ENCODE measurements at places on chromosomes 11 and 22. TPM values are rescaled to one million over a fixed set of nuclear protein-coding genes. Genes with fewer than 3 reads are reported as not detected.
A peak's percentile ranks its signal among the peaks of the same experiment; 100 is the strongest.

DNA sequence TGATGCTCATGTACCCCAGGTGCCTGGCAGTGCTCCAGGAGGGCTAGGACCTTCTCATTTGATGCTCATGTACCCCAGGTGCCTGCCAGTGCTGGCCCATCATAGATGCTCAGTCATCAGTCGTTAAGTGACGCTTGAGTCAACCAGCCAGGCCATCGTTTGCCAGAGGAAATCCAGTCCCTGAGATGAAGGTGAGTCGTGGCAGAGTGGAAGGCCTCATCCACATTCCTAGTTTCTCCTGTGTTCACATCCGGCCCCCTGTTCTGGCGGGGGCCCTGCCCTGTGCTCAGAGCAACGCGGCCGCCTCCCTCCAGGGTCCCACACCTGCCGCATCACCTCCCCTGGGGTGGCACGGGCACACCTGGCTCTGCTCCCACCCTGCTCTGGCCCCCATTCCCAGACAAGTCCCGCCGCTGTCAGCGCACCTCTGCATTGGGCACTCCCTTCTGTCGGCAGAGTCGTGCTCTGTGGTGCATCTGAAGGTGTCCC is 279.9 kb downstream of the BRD1 start:
- no peak for DNase-seq

- peak; percentile 91 for DNase-seq
Observed at GRCh38 chr11:12167061-12168000, 56.9 kb downstream of the MICAL2 start.

GRCh38 chr11:1822648-1823375 is 12.0 kb upstream of the SYT8 start:
- DNase-seq, result no peak

DNA sequence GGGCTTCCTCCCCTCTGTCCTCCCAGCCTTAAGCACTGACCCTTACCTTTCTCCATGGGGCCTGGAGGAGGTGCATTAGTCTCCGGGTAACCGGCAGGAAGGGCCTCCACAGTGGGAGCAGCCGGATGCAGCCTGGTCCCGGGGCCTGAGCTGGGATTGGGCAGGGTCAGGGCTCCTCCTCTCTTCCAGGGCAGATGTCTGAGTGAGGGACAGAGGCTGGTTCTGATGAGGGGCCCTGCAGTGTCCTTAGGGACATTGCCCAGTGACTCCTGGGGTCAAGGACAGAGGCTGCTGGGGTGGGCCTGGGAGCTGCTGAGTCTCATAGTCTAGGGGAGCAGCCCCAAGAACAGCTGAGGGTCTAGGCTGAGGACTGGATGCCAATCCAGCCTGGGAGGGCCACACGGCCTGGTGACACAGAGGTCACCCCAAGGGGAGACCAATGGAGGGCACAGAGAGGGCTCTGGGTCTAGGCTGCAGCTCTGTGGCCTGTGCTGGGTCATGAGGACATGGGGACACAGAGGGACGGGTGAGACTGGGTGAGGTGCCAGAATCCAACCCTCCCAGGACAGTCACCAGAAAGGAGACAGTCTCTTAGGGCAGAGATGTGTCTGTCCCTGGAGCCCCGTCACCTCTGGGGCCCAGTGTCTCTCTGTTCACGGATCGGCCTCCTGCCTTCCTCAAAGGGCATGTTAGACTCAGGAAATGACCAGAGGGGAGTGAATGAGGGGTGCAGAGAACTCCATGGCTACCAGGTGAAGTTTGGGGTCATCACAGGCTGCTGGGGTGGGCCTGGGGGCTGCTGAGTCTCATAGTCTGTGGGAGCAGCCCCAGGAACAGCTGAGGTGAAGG is 6.5 kb downstream of the IGLL5 start:
- DNase-seq, result peak; percentile 16

GRCh38 chr11:72808331-72808798 is 5.8 kb upstream of the ATG16L2 start:
- DNase-seq, result no peak

GRCh38 chr11:32055861-32056260 is 35.0 kb upstream of the RCN1 start:
- DNase-seq, result no peak

GRCh38 chr11:133224271-133224670 is 308.0 kb downstream of the OPCML start:
- DNase-seq, result no peak

DNA sequence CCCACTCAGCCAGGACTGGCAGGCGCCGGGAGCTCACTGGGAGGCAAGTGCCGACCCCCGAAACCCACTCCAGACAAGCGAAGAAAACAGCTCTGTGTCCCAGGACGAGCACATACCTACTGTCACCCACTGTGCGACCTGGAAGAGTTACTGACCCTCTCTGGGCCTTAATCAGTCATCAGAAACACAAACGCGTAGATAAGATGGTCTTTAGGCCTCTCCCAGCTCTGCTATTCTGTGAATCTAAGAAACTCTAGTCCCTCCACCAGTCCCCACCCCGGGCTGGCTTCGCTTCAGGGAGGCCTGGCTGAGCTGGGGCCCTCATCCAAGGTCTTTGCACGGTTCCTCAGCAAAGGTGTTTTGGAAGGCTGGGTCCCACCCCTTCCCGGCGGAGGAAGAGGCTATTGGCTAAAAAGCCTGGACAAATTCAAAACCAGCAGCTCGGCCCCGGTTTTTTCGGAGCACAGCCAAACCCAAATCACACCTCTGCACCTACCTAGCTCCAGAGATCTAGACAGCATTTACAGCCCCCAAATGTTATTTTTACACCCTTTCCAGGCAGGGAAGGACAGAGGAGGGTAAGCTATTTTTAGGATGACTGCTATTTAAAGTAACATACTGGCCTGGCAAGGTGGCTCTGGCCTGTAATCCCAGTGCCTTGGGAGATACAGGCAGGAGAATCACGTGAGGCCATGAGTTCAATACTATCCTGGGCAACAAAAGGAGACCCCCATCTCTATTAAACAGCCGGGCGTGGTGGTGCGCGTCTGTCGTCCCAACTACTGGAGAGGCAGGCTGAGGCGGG is 13.2 kb upstream of the HDHD5 start:
- no peak for DNase-seq

GRCh38 chr11:19906126-19906525 is 193.5 kb downstream of the NAV2 start:
- no peak for DNase-seq

DNA sequence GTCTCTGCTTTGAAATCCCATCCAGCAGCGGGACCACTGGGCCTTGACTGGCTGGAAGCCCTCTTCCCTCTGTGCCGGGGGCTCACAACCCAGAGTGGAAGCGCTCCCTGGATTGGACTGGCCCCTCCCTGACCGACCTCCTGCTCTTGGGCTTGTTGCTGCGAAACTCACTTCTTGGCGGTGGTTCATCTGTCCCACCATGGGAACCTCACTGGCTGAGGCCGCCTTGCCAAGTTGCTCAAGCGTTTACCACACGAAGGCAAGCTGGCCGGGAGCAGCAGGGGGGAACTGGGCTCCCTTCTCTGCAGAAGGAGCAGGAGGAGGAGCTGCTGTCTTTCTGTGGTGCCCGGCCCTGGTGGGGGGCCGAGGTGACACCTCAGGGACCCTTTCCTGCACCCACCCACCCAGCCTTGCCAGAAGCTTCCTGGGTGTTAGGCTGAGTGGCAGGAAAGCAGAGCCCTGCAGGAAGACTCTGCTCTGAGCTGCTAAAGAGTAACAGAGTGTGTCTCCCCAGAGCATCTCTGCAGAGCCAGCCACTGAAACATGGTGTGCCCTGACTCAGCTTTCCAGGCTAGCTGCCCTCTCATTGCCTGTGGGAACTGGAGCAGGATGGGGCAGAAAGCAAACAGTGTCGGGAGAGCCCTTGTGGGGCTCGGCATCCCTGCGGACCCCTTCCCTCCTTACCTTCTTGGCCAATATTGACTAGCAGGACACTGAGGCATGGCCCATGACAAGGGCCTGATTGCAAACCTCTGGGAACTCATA is 88.5 kb upstream of the ALX4 start:
- peak; percentile 23 for DNase-seq

DNA sequence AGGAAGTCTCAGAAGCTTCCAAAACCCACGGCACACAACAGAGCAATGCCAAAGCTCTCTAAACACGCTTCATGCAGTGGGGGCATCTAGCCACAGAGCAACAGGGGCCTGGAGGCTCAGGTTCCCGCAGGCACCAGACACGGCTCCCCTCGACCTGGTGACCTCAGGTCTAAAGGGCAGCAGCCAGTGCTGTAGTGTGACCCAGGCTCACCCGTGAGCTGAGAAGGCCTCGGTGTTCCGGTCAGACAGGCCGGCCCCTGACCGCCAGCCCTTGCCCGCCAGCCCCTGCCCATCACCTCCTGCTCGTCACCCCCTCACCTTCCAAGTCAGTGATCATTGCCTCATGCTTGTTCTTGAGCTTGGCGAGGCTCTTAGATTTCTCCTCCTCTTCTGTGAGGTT is 45.7 kb downstream of the APOL1 start:
- DNase-seq, result no peak

- no peak for DNase-seq
Observed at GRCh38 chr11:43779306-43779705, 98.8 kb downstream of the HSD17B12 start.

NXPE2 gene
- not detected for total RNA-seq

- no peak for DNase-seq
Observed at GRCh38 chr11:9815486-9816136, 151.7 kb downstream of the SWAP70 start.

TIGD3 gene
- 3.2 TPM for total RNA-seq

GRCh38 chr22:38214302-38215056 is 12.7 kb downstream of the MAFF start:
- peak; percentile 29 for DNase-seq

- no peak for DNase-seq
Observed at GRCh38 chr22:27329131-27329850, 472.3 kb downstream of the MN1 start.

GRCh38 chr11:7561562-7561961 is 47.8 kb downstream of the PPFIBP2 start:
- DNase-seq, result no peak

GRCh38 chr22:36775964-36776669 is at the start of gene IFT27:
Gene IFT27 (minus strand): TSS chr22:36776119. CDS start chr22:36775707, 412 bp downstream.
- DNase-seq, result peak; percentile 99

GRCh38 chr22:36433318-36434231 is 45.8 kb upstream of the MYH9 start:
- DNase-seq, result peak; percentile 53

- DNase-seq, result no peak
Observed at GRCh38 chr11:34604145-34604544, 16.7 kb upstream of the EHF start.

CLMP gene
- total RNA-seq, result 58.9 TPM

GRCh38 chr11:119889111-119889510 is 160.1 kb upstream of the NECTIN1 start:
- DNase-seq, result no peak

DNA sequence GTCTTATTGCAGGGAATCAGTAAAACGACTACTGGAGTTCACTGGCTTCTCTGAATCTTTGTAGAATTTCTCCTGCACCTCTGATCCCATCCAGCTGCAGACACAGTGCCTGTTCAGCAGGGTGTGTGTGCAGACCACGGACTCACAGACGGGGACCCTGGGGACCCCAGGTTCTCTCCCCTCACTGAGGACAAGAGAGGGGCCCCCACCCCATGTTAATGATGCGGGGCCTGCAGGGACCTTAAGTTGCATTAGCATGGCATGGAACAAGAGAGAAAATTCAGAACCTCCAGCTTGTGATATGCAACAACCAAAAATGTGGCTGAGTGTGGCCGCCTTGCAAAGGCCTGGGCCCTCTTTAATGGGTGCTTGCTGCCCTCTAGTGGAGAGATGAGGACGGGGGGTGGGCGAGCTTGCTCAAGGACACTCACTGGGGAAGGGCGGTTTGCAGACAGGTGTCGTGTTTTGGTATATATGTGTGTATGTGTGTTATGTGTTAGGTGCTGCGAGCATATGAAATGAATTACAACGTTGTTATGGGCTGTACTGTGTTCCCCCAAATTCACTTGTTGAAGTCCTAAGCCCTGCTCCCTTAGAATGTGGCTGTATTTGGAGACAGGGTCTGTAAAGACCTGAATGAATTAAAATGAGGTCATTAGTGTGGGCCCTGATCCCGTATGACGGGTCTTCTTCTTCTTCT is 84.4 kb upstream of the SEPTIN5 start:
- peak; percentile 80 for DNase-seq

DNA sequence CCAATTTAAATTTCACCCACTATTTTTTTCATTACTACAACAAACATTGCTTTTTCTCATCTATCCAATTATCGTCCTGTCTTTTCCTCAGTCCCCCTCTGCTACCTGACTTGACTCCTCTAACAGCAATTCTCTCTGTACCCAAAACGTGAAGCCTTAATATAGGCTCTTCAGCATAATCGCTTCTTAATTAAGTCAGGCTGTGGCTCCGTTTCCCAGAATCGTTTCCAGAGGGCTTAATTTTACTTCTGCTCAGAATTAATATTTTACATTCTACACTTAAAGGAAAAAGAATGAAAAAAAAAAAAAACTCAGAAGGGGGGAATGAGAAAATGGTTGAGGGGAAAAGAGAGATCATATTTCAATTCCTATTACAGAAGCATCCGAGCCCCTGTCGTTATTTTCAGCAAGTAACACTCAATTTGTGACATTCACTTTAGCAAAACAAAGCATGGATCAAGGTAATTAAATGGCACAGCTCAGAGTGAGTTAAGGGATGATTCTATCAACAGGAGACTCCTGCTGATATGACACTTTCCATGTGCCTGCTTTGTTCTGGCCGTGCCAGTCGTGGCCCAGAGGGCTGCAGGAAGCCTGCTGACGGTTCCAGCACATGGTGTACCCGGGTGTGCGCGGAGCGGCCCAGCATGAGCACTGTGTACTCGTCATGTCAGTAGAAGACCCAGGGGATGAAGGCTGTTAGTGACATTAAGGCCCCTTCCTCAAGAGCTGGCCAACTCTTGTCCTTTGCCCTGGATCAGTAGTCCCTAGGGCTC is 272.5 kb downstream of the NTM start:
- no peak for DNase-seq

OR52A1 gene
- total RNA-seq, result not detected

GRCh38 chr11:88363648-88364065 is 26.1 kb upstream of the CTSC start:
- no peak for DNase-seq

UCP2 gene
- total RNA-seq, result 144 TPM

DNA sequence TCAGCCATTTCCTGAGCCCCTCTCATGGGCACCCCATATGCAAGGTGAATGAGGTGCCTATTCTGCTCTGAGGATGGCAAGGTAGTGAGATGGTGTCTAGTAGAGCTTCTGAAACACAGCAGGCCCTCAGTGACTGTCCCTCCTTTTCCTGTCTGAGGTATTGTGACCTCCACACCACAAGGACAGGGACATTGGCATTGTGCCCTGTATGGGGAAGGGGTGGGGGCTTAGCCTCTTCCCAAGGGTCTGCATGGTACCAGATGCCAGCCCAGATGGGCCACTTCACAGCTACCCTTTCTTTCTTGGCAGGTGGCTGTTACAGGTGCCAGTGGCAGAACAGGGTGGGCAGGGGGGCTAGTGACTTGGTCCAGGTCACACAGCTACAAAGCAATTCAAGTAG is 78.8 kb downstream of the CABIN1 start:
- DNase-seq, result no peak

C11orf87 gene
- not detected for total RNA-seq

DNA sequence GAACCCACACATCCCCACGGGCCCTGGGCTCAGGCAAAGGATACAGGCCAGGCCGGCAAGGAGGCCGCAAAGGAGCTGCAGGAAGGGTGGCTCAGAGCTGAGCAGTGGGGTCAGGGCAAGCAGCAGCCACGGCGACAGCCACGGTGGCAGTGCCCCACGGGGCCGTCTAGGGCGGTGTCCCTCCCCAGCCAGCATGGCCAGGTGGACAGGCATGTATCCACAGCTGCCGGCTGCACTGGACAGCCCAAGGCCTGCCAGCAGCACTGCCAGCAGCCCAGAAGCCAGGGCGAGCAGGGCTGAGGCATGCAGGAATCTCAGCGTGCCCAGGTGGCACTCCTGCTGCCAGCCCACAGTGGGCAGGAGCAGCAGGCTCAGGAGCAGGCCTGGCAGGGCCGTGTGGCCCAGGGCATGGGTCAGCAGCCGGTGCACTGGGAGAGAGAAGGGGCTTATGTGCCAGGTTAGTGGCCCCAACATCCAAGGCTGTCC is 3.9 kb downstream of the RHBDD3 start:
- no peak for DNase-seq

Measured in Caco-2 (cell line).